ENCODE measurements at places on chromosomes 11 and 22.

GRCh38 chr11:85787809-85788760 lies 22.9 kb downstream of the SYTL2 start:
- H3K36me3 ChIP-seq = no peaks in the 10 kb centered on the region
- DNase-seq = no peak
- H3K27ac ChIP-seq = no peak overlapping the region
- no peaks in the 10 kb centered on the region for H3K4me1 ChIP-seq

DNA sequence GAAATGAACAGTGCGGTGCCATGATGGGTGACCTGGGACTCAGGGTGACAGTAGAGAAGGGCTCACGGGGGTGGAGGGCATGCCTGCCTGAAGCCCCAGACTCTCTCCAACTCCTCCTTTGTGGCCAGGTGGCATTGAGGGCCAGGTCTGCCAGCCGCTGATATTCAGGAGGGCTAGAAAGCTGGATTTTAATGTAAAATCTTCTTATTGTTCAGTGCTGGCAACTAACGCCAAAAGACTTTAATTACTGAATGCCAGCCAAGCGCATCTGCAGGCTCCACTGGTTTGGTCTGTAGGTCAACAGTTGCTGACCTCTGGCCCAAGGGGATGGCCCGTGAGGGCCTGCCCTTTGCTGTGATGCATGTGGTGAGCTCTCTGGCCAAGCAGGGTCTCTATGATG lies 10.3 kb downstream of the MRGPRG start:
- H3K27ac ChIP-seq = no peak overlapping the region
- peaks cover 2% of the 10 kb centered on the region for H3K27me3 ChIP-seq
- DNase-seq = no peak
- no peak overlapping the region for H3K4me3 ChIP-seq
- no peaks in the 10 kb centered on the region for H3K36me3 ChIP-seq

DNA sequence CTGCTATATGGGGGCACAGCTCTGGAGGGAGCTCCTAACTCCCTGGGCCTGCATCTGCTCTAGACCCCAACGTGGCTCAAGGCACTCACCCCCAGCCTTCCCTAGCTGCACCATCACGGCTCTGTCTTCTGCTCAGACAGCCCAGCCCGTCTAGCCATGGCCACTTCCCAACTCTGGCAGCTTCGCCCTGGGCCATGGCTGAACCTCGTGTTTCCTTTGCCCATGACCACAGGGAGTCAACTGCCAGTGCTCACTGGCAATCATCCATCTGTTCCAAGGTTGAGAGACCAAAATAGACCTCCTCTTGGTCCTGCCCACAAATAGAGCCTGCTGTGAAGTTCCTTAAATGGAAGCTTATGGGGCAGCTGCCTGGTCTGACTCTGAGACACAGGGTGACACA lies 5.4 kb downstream of the LMO1 start:
- H3K4me3 ChIP-seq = no peak overlapping the region
- H3K27ac ChIP-seq = no peak overlapping the region
- H3K4me1 ChIP-seq = peaks cover 27% of the 10 kb centered on the region
- DNase-seq = no peak
- H3K27me3 ChIP-seq = peaks cover 9% of the 10 kb centered on the region

DNA sequence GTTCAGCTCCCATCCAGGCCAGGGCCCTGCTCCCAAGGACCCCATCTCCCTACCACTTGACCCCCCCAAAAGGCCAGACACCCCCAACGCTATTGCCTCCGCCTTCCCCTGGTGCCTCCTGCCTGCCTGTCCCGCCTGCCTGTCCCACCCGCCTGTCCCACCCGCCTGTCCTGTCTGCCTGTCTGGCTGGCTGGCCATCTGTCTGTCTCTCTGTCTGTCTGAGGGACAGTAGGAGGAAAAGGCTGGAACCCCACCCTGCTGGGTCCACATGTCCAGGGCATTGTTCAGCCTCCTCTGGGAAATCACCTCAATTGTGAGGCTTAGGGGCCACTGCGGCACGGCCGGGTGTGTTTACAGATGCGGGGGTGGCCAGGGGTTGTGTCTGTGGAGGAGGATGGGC lies 25.3 kb upstream of the CBX7 start:
- H3K27ac ChIP-seq = peak overlapping the region; percentile 22
- no peak overlapping the region for H3K4me3 ChIP-seq
- H3K27me3 ChIP-seq = no peaks in the 10 kb centered on the region
- H3K36me3 ChIP-seq = no peaks in the 10 kb centered on the region

DNA sequence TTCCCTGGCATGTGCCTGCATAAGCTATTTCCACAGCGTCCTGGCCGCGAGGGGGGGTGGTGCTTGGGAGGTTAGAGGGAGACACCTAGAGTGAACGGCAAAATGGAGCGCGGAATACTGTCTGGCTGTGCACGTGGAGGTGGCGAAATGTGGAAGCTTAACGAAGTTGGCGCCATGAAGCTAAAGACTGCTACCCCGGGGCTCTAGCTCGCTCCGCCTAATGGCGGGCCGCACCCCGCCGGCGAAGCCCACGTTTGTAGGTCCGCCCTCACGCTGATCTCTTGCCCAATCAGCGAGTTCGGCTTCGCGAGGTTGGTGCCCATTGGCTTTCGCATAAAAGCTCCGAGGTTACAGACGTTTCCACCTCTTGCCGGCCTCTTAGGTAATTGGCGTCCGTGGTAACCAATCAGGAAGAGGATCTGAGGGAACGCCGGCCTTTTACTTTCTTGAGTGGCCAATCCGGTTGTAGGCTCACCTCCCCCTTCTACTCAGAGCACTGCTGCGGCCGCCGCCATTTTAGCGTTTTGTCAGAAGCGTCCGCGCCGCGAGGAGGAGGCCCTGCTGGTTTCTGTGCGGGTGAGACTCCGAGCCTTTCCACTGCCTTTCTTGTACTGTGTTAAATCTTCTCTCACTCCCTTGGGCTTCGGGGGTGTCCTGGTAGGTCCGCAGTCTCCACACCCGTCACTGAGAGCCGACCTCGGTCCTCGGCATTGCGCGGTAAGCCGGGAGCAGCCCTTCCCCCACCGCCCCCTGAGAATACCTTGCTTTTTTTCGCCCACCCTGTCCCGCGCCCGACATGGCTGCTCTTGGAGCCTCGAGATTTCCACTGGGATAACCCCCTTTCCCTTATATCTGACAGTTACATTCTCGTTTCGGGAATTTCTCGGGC lies at the start of gene RBM4:
TSS of gene RBM4 (plus strand) at position 527 of the 889 bp plus-strand sequence. CDS start 1,009 bp downstream, outside the sequence.
- peaks cover 8% of the 10 kb centered on the region for H3K36me3 ChIP-seq
- peak; percentile 92 for DNase-seq
- H3K4me1 ChIP-seq = peaks cover 39% of the 10 kb centered on the region
- H3K27me3 ChIP-seq = no peaks in the 10 kb centered on the region
- H3K4me3 ChIP-seq = peak within 1 kb of the TSS; percentile 60
